ENCODE measurements at places on chromosomes 4 and X.

DNA sequence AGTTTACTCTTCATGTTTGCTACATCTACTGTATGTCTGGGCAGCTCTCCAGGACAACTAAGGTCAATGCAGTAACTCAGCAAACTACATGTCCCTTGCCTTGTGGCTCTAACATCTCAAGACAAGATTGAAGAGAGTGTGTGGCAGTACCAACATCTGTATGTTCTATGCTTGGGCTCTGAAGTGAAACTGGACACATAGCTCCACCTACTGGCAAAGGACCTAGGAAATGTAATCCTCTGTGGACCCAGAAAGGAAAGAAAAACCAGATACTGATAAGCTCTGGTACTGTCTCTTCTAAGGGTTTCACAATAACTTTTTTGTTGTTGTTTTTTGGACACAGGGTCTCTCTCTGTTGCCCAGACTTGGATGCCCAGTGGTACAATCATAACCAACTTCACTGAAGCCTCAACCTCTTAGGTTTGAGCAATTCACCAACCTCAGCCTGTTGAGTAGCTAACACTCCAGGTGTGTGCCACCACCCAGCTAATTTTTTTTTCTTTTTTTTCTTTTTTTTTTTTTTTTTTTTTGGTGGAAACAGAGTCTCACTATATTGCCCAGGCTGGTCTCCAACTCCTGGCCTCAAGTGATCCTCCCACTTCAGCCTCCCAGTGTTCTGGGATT, 64.1 kb downstream of the QDPR start:
- peak; percentile 89 for DNase-seq

GRCh38 chr4:8516061-8516573, 64.1 kb upstream of the GPR78 start:
- DNase-seq = no peak

DNA sequence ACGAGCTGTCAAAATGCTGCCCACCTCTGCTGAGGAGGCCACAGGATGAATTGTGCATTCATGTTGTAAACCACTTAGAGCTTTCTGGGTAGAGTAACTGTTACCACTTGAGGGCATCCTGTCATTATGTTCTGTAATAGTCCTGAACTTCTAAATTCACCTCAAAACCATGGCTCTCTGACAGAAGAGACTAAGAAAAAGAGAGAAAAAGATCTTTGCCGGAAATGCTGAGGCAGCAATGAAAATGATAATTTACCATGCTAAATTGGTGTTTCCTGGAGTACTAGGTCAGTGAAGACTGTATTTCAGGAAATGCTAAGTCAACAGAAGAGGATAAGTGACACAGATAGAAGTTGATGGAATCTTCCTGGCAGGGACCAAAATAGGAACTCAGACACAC, 942.3 kb upstream of the SLIT2 start:
- peak; percentile 4 for DNase-seq

GRCh38 chrX:12301288-12301687, 163.0 kb downstream of the FRMPD4 start:
- no peak for DNase-seq

DNA sequence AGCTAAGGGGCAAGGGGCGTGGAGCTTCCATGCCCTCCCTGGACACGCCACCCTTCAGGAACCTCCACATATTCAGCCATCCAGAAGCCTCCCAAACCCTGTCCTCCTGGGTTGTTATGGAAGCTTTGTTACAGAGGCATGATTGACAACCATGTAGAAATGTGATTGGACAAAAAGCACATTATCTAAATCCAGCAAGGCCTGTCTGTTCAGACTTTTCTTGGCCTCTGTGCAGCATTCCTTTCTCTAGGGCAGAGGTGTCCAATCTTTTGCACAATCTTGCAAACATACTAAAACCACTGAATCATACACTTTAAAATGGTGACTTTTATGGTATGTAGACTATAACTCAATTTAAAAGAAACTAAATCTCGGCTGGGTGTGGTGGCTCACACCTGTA, 12.7 kb downstream of the STEEP1 start:
- DNase-seq = no peak

DNA sequence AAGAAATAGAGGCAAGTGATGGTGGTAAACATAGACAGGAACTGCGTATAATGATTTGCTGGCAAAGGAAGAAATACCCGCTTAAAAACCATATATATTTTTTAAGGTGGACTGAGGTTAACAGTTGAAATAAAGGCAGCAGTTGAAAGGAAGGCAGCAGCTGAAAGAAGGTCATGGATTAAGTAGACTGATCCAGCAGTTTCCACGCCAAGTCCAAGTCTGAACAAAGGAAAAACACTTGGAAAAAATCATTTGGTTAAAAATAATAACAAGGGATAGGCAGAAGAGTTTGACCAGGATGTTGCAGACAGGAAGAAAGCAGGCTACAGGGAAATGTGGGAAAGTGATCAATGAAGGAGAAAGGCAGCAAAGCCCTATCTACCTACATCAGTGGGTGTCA, 93.6 kb downstream of the AMELX start:
- DNase-seq = no peak

DNA sequence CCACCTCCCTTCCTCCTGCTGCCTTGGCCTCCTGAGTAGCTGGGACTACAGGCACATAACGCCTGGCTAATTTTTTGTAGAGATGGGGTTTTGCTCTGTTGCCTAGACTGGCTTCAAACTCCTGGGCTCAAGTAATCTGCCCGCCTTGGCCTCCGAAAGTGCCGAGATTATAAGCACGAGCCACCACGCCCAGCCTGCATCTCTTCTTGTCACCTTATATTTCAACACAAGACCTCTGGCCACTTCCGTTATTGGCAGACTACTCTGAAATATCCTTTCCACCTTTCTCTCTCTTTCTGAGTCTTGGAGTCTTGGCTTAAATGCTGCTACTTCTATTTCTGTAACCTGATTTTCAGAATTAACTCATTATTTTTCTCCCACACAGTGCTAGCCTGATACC, 5.6 kb downstream of the KIAA0232 start:
- DNase-seq = no peak

DNA sequence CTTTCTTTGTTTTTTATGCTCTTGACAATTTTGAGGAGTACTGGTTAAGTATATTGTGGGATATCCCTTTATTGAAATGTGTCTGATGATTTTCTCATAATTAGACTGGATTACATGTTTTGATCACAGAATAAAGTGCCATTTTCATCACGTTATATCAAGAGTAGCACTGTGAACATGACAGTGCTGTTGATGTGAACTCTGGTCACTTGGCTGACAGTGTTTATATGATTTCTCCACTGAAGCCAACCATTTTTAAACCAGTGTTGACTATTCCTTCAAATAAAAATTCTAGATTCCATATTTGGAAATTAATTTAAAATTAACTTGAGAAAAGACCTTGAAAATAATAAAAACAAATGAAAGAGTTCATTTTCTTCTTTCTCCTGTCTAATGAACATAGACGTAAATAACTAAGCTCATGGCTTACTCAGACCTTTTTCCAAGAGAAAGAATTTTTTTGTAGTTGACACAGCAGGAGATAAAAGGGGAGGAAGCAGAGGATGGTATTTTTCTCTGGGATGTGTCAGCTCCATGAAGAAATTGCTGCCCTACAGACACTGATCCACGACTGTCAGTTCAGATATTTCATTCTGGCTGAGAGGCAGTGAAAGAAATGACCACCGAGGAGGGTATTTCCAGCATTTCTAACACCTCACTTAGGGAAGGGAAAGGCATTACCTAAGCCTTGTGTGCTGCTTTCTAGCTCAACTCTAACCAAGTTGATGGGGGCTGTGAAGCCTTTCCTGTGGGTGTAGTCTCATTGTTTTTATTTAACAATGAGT, 150.9 kb upstream of the ANK2 start:
- no peak for DNase-seq

GRCh38 chrX:66021765-66022631, 17.9 kb downstream of the VSIG4 start:
- peak; percentile 84 for DNase-seq

GRCh38 chrX:17042037-17042436, 95.6 kb downstream of the REPS2 start:
- DNase-seq = no peak

DNA sequence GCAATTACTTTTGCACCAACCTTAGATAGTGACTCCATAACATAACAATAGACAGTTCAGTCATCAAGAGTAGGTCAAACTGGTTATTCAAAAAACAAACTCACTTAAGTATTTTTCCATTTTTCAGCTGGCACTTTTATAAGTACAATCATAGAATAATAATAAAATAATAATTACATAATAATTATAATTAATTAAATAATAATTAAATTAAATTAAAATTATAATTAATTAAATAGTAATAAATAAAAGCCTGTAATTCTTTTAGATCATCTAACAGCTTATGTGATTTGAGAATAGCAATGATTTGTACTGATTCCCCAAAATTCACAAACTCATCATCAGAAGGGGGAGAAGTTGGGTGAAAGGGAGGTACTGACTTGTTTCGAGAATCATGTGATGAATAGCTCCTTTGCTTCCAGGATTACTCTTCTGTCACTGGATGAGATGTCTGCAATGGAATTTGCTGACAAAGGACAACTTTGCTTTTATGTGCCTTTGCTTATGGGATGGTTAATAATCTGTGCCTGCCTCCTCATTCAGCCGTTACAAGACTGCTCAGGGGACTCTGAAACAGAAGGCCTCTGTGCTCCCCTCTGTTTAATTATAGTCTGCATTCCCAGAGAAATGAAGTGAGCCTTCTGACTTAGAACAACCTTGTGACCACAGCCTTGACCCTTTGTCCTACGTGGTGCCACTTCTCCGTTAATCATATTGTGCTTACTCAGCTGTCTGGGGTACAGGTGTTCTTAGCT, 104.8 kb upstream of the ENPEP start:
- DNase-seq = no peak

GRCh38 chr4:2485956-2486355, 17.1 kb downstream of the RNF4 start:
- no peak for DNase-seq

GRCh38 chrX:87961471-87961870, 443.9 kb downstream of the KLHL4 start:
- no peak for DNase-seq

DNA sequence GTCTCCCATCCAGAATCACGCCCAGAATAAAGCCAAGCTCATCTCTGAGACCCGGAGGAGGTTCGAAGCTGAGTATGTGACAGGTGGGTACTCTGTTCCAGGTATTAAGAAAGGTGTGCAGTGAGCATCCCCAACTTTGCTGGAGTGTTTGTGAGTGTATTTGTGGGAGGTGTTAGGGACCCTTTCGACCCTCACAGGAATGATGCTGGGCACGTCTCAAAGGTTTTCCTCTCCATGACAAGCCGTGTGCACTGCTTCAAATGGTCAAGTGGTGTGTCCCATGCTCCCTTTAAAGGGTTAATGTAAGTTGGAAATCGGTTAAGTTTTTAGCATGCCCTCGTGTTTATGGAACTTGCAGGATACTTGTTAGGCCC, 442 bp downstream of the MOSPD2 start:
- peak; percentile 39 for DNase-seq

DNA sequence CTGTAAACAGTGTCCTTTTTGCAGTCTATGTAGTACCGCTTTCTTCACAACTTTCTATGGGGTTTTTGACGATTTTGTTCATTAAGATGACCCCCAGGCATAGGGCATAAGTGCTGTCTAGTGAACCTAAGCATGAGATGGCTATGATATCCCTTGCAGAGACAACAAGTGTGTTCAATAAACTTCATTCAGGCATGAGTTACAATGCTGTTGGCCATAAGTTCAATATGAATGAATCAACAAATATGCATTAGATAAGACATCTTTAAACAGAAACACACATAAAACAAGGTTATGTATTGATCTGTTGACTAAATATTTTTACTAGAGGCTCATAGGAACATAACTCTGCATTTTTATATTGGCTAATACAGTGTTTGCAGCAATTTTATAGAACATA, 1322.0 kb downstream of the ARAP2 start:
- DNase-seq = no peak

DNA sequence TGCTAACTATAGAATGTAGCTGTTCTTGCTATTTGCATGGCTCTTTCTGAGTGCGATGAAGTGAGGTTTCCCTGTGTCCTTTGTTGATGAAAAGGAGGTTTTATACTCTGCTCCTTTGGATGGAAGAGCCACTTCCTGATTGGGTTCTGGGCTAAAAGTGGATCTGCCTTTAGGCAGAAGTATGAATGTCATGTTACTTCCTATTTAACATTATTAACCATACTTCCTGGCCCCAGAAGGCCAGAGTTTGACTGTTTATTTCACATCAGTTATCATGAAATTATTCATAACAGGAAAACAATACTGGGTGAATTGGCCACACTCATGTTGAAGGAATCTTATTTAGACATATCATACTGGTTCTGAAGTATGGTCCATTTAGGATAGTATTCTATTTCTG, 386.2 kb downstream of the PCDH7 start:
- no peak for DNase-seq

- no peak for DNase-seq
These were observed 92.7 kb upstream of the RPL34 start for GRCh38 chr4:108527723-108528122.

DNA sequence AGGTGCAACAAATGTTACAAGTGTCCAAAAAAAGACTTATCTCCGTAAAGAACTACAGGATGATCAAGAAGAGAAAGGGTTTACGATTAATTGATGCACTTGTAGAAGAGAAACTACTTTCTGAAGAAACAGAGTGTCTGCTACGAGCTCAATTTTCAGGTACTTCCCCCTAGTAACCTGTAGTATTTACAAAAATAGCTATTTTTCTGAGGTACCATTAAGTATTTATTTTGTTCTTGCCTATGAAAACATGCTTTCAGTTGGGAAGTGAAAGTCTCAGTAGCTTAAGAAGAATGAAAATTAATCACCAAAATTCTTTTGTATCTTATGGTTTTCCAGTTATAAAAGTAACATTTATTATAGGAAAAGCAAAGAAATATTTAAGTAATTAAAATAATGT, 5.9 kb downstream of the THAP9 start:
- no peak for DNase-seq

- DNase-seq = no peak
These were observed 25.2 kb downstream of the RWDD4 start for GRCh38 chr4:183633476-183634400.

- DNase-seq = no peak
These were observed 173.5 kb downstream of the ASMT start for GRCh38 chrX:1788300-1788911.

DNA sequence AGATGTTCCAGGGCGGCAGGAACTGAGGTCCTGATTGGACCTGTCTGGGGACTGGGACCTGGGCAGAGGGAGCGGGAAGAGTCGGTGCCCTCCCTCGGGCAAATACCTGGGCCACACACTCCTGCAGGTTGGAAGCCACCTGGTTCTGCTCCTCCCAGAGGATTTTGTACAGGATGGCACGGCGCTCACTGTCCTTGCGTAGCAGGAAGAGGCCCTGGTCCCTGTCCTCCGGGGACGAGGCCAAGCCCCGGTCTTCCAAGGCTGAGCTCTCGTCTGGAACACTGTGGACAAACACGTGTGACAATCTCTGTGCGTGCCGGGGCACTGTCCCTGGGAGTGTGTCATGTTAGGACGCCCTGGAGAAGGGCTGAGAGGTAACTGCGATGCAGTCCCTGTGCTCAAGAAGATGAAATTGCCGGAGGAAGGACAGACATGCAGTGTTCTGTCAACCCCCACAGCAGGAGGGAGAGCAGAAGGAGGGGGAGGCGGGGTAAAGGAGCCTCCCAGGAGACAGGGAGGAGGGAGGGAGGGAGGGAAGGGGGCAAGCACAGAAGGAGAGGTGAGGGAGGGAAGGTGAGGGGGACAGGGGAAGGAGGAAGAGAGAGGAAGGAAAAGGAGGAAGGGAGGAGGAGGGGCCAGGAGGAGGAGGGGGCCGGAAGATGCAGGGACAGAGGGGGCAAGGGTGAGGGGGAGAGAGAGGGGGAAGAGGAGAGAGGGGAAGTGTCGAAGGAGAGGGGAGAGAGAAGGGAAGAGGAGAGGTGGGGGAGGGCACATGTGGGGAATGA, 29.0 kb downstream of the PDHA1 start:
- peak; percentile 27 for DNase-seq
